HCEC 1CT (cell line): ENCODE measurements at places on chromosomes 16 and 17.
A peak's percentile ranks its signal among the peaks of the same experiment; 100 is the strongest.

DNA sequence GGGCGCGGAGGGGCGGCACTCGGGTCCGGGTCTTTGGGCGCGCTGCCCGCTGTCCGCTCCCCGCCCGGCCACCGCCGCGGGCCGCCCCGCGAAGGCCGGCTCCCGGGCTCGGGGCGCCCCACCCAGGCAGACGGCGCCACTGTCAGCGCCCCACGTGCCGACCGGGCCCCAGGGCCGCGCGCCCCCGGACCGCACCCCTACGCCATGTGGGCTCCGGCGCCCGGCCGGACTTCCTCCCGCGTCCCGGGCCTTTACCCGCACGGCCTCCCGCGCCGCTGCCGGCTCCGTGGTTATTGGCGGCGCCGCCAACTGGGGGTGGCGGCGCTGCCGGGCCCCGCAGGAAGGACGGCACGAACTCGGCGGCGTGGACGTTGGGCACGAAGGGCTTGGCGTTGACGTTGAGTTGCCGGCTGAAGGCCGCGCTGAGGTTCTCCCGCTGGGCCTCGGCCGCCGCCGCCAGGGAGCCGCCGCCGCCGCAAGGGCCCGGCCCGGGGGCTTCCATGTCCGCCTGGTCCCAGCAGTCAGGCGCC lies 577 bp downstream of the GSPT1 start:
- DNase-seq = peak; percentile 34

DNA sequence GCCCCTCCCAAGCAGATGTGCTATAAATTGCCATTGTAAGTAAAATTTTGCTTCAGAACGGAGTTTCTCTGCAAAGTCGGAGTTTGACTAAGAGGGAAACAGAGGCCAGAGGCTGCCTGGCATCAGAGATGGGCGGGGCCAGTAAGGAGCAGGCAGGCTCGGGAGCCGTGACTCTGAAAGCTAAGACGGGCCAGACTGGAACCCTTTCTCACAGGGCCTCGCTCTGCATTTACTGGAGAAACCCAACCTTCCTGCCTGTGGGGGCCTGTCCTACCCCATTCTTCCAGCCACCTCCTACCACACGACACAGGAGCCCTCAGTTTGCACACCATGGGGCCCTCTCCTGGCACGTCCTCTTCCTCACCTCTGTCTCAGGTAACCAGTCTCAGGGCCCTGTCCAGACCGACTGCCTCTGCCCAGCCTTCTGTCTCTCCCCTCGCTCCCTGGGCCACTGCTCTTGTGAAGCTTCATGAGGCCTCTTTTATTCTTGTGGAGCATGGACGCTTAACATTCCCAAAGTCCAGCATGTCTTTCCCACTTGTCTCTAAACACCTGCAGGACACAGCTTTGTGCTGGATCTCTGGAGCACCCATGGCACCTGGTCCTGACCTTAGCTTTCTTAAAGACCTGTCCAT lies 48.4 kb upstream of the ACSF3 start:
- no peak for DNase-seq

DNA sequence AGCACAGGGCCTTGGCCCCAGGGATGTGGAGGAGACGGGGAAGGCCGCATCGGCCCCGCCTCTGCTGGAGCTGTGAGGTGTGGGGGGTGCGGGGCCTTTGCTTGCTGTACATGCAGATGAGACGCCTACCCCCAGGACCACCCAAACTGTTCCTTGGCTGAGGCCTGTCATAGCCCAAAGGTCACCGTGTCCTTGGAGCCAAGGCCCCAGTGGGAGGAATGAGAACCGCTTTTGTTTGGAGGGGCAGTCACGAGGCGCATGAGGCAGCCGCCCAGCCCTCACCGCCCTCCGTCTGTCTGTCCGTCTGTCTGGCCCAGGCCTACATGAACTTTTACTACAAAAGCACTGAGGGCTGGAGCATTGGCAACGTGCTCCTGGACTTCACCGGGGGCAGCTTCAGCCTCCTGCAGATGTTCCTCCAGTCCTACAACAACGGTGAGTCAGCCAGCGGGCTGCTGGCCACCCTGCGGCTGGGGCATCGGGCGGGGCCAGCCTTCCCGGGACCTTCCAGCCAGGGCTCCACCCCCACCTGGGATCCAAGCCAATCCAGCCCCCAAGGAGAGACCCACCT lies 8.8 kb downstream of the TAX1BP3 start:
- DNase-seq = peak; percentile 80

- DNase-seq = no peak
Observed at GRCh38 chr17:71004413-71004812, 835.1 kb downstream of the KCNJ2 start.

GRCh38 chr17:79220713-79221291 lies 146.2 kb downstream of the ENGASE start:
- no peak for DNase-seq

DNA sequence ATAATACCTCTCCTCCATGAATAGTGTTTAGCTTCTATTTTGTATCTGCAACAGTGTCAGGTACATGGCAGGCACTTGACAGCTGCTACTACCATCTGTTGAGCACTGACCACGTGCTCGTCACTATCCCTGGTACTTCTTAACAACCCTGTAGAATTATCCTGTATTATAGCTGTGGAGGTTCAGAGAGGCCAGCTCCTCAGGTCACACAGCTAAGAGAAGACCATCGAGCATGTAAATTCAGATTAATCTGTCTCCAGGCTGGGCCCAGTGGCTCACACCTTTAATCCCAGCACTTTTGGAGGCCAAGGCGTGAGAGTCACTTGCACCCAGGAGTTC lies 26.3 kb downstream of the WSB1 start:
- no peak for DNase-seq

- peak; percentile 41 for DNase-seq
Observed at GRCh38 chr16:81730090-81731051, 48.7 kb upstream of the PLCG2 start.

DNA sequence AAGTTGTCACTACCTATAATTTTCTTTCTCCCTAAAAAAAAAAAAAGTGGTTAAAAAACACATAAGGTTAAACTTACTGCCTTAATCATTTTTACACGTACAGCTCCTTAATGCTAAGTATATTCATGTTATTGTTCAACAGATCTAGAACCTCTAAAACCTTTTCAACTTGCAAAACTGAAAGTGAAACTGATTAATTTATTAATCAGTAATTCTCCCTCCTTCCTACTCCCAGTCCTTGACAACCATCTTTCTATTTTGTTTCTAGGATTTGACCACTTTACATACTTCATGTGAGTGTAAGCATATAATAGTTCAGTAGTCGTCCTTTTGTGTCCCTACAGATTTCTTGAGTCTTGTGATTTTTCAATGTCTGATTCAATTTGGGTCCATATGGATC lies 251.4 kb upstream of the KIF2B start:
- DNase-seq = peak; percentile 13

DNA sequence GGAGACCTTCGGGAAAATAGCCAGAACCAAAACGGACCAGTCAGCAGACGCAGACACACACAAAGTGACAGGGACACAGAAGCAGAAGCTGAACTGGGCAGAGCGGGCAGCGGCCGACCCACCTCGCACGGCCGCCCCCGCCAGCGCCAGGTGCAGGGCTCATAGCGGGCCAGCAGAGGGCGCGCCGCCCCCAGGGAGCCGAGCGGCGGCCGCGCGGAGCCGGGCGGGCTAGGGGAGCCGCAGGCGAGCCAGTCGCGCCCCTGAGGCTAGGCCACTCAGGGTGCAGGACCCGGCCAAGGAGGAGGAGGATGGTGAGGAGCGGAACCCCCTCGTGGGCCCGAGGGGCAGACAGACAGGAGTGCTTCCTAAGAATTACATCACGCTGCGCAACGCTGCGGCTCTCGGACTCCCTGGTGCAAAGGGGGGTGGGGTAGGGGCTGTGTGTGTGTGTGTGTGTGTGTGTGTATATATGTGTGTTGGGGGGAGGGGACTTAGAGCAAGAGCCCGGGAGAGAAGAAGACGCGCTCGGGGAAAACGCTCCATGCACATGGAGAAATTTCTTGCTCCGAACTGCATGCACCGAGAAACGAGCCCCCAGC lies 913 bp upstream of the NOG start:
- DNase-seq = peak; percentile 60

DNA sequence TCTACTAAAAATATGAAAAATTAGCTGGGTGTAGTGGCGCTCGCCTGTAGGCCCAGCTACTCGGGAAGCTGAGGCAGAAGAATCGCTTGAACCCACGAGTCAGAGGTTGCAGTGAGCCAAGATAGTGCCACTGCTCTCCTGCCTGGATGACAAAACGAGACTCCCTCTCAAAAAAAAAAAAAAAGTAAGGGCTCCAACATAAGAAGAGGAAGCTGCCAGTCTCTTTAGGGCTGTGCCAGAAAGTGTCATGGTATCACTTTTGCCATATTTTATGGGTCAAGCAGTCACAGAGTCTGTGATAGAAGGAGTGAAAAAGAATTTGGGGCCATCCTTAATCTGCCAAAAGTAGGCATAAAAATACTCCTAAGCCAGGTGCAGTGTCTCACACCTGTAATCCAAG lies 1.4 kb upstream of the PIPOX start:
- DNase-seq = no peak

DNA sequence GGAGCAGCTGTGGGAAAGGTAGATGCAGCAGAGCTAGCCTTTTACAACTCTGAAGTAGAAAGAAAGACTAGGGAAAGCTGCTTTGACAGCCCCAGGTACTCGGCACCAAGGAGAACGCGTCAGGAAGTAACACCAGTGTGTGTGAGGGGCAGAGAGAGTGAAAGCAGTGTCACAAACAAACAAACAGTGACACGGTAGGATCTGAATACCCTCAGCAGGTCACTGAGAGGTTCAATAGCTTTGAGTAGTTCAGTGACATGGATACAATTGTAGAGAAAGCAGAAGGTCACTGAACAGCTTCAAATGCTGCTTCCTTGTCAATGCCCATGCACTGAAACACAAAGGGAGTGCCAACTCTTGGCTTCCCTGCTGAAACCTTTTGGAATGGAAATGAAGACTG lies 150.3 kb upstream of the C17orf78 start:
- DNase-seq = no peak

DNA sequence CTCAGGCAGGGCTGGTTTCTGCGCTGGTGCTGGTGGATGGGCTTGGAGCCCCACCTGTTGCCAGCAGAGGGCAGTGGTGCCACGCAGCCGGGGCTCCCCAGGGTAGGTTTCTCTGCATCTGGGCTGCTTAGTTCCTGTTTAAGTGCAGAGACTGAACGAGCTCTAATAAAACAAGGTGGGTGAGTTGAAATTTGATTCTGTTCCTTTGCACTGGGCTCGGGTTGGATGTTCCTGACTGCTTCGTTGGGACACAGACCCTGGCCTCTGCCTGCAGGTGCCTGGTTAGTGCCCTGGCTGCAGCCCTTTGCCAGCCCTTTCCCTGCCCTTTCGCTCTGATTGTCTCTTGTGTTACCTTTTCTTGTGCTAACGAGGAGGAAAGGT lies 30.0 kb downstream of the TBCD start:
- peak; percentile 47 for DNase-seq

GRCh38 chr17:33233811-33234177 lies 59.3 kb downstream of the ASIC2 start:
- DNase-seq = no peak

DNA sequence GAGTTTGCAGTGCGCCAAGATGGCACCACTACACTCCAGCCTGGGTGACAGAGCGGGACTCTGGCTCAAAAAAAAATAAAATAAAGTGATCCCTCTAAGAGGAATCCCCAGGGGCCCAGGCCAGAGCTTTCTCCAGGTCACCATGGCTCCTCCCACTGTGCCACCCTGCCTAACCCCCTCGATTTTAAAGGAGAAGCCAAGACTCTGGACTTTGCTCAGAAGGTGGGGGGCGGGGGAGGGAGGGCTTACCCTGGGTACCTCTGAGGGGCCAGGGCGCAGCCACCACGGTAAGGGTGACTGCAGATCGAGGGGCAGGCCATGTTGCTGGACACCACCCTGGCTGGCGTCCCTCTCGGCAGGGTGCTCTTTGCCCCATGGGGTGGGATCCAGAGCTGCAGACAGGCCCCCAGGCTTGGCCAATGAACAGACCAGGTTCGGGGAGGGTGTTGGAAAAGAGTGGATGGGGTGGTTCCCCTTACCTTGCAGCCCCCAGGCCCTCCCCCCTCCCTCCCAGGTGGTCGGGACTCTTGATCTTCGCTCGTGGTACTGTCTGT lies 455 bp upstream of the GRB7 start:
- no peak for DNase-seq
